ENCODE measurements at places on chromosomes 3 and 15.

DNA sequence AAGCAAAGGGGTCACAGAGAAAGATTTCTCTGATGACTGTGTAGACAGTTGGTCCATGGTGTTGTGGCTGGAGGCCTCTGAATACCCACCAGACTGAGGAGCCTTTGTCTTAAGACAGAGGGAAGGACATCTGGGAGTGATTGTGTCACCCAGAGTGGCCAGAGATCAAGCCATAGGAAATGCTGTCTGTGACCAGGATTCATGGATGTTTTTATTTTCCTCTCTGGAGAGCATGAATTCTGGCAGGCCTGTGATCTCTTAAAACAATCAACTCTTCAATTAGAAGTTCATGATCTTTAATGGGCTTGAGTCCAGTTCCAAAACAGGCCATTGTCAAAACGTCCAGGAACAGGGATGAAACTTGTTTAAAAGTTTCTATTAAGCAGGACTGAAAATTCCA, 198.9 kb upstream of the CTDSPL start:
- no peak for DNase-seq

- no peak for DNase-seq
These were observed 4.1 kb upstream of the AHSG start for GRCh38 chr3:186608624-186609215.

DNA sequence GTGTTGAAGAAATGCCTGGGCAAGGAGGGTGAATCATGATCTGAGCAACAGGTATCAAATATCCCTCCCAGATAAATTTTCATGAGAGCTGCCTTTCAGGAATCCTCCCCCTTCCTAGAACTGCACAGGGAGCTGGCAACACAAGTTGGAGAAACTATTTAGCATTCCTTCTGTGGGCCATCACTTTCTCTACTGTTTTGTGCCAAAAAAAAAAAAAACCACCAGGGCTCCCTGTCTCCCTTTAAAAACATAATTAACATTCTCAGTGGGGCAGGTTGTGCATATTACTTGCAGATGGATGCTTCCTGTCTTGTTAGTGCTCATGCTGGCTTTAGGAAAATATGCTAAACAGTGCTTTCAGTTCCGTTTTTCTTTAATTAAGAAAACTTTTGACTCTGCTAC, 234.9 kb upstream of the LMCD1 start:
- peak; percentile 21 for DNase-seq

DNA sequence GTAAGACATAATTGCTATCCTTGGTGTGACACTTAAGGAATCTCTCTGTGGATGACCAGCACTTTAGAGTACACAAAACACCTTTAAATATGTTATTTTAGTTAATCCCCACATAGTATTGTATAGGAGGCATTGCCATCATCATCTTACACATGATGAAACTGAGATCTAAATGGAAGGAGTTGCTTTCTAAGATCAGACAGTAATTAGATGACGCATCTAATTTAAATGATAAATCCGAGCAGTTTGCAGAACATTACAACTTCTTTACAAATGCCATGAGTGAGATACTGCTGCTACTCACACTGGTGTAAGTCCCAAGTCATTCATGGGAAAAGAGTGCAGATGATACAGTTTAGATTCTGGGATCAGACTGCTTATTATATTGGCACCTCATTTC, 431.9 kb downstream of the MFSD1 start:
- DNase-seq = no peak

DNA sequence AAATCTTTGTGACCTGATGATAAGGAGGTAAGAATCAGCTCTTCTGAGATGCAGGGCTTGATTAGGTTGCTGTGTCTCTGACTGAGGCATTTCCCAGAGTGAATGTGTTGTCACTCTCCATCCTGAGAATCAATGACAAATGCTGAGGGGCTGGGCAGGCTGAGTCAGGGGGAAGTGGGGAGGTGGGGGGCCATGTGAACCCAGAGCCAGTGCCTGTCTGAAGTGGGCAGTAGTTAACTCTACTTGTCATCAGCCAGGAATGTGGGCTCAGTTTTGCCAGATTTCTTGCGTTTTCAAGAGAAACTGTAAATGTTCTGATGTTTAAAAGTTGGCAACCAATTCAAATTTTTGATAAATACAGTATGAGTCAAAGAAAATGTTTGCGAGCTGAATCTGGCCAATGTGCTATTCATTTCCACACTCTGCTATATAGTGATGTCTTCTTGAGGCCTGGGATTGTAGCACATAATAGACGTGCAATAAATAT, 3.1 kb upstream of the BNC1 start:
- peak; percentile 94 for DNase-seq

DNA sequence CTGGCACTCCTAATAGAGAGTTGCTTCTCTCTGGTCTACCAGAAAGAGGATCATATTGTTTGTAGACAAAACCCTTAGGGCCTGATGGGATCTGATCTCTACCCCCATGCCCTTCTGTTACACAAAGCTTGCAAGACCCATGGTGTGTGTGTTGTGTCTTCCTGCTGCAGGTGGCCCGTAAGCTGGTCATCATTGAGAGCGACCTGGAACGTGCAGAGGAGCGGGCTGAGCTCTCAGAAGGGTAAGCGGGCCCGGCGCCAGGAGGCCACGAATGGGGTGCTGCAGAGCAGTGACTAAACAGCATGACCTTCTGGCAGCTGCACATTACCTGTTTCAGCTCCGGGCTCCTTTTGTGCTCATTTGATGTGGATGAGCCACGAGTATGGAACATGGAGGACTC, 18.2 kb downstream of the TPM1 start:
- DNase-seq = no peak

DNA sequence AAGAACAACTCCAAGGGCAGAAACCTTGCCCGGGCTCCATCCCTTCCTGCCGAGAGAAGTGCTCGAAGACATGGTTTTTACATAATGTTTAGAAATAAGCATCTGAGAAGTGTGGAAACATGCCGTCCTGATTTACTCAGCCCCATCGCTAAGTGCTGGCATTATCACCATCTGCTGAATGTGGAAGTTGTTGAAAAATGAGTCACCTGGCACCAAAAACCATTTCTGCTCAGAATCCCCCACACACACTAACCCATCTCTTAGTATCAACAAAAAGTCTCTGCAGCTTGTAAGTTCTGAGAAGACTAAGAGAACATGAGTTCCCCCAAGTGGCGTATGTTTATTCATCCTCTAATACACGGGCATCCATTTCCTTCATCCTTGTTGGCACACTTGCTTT, 51.0 kb upstream of the ARL8B start:
- DNase-seq = peak; percentile 42

DNA sequence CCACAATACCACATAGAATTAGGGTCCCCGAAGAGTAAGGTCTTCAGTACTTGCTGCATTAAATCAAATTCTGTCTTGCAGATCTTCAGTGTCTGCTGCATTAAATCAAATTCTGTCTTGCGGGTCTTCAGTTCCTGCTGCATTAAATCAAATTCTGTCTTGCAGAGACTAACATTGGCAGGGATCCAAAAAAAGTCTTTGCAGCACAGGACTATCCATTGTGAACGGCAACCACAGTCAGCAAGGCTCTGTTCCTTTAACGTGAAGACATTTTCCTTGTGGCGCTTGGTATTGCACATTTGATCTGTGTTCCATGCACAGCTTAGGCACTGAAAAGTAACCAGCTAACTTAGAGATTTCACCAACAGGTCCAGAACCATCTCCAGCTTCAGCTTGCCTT, 46.8 kb upstream of the POMGNT2 start:
- DNase-seq = no peak

GRCh38 chr3:188964957-188965356, 206.8 kb upstream of the TPRG1 start:
- DNase-seq = no peak

DNA sequence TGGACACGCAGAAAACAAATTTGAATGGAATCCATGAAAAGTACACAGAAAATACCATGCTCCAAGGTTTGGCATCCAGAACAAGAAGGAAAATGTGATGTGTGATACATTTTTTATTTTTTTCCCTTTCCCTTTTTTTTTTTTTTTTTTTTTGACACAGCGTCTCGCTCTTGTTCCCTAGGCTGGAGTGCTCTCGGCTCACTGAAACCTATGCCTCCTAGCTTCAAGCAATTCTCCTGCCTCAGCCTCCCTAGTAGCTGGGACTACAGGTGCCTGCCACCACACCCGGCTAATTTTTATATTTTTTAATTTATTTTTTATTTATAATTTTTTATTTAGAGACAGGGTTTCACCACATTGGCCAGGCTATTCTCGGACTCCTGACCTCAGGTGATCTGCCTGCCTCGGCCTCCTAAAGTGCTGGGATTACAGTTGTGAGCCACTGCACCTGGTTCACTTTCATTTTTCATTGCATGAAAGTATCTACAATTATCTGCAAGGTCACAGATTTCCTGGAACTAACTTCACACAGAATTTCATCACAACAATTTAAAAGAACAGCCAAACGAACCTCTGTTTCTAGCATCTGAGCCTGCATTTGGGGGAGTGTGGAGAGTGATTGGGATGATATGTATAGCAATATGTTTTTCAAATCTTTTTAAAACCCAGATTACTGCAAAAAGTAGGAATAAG, 8.3 kb downstream of the POU1F1 start:
- no peak for DNase-seq

DNA sequence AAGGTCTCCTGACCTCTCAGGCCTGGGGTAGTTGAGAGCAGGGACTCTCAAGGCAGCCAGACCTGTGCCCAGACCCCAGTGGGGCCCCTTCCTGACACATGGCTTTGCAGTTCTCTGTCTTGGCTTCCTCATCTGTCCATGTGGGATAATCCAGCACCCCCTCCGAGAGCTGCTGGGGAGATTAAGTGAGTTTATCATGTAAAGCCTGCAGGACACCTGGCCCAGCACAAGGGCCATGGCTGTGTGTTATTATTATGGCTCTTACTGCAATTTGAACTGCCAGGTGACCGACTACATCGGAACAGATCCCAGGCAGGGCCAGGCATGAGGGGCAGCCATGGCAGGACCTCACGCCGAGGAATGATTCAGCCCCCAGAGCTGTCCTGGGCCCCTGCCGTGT, 12.6 kb downstream of the DUSP7 start:
- DNase-seq = no peak

GRCh38 chr3:72186400-72186855, 401.5 kb upstream of the PROK2 start:
- no peak for DNase-seq

DNA sequence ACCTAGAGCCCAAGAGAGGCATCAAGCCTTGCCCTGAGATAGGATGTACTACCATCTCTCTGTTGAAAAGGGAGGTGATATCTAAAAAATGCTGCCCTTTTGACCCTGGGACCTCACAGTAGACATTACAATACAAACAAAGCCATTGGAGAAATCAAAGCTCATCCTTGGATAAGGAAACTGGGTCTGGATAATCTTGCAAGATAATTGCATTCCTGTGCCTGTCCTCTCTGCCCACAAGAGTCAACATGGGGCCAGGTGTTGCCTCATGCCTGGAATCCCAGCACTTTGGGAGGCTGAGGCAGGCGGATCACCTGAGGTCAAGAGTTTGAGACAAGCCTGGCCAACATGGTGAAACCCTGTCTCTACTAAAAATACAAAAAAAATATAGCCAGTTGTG, 57.3 kb upstream of the DLG1 start:
- DNase-seq = no peak

GRCh38 chr3:40020689-40021088, 211.3 kb downstream of the MYRIP start:
- DNase-seq = no peak

- no peak for DNase-seq
These were observed 109.5 kb downstream of the CGGBP1 start for GRCh38 chr3:87949189-87949878.

DNA sequence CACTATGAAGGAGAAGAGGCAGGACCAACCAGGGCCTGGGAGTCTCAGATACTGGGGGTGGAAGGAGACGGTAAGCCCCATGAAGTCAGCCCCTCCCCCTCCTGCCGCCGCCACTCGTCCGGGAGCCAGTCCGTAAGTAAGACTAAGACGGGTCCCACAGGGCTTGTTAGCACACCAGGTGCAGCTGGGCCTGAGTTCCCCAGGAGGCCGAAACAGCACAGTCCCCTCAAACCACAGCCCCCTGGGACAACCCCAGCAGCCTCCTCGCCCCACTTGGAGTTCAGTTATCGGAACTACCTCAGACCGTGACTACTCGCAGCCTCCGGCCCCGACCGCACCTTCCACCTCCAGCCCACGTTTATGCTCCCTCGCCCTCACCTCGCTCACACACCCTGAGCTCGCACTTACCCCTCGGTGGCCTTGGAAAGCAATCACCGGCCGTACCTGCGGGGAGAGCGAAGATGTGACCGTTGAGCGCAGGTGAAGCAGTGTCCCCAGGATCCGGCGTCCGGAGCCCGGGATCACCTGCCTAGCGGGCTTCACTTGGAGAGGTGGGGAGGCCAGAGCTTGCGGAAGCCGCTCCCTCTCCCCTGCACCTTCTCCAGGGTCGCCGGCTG, 557 bp downstream of the ELL3 start:
- no peak for DNase-seq

DNA sequence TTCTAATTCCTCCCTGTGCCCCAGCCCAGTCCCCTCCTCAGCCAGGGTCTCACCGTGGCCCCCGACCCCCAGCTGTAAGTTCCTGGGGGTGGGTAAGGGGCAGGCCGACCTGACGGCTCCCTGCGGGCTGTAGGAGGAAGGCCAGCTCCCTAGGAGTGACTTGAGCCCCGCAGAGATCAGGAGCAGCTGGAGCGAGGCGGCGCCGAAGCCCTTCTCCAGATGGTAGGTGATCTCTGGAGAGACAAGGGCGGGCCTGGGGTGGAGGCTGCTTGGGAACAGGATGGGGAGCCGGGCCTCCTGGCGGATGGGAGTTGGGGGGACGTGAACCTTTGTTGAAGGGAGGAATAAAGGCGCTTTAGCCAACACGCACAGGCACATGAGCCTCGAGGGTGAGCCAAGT, 4.2 kb downstream of the SLC28A1 start:
- no peak for DNase-seq

GRCh38 chr3:183634707-183635106, 716 bp upstream of the KLHL24 start:
- no peak for DNase-seq

DNA sequence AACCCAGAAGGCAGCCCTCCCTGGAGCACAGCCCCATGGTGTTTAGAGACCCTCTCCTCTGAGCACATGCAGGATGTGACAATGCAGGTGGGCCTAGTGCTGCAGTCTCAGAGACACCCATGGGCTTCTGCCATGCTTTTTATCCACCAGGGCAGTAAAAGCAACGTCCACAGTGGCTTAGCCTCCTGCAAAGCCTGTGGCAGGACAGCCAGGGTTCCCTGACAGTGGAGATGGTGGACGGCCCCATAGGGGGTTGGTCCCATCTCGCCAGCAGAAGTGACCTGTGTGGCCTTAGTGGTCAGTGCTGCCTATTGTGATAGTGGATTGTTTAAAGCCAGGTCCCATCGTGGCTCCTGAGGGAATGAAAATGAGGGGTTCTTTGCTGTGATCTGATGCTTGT, 46.6 kb downstream of the APBA2 start:
- no peak for DNase-seq

DNA sequence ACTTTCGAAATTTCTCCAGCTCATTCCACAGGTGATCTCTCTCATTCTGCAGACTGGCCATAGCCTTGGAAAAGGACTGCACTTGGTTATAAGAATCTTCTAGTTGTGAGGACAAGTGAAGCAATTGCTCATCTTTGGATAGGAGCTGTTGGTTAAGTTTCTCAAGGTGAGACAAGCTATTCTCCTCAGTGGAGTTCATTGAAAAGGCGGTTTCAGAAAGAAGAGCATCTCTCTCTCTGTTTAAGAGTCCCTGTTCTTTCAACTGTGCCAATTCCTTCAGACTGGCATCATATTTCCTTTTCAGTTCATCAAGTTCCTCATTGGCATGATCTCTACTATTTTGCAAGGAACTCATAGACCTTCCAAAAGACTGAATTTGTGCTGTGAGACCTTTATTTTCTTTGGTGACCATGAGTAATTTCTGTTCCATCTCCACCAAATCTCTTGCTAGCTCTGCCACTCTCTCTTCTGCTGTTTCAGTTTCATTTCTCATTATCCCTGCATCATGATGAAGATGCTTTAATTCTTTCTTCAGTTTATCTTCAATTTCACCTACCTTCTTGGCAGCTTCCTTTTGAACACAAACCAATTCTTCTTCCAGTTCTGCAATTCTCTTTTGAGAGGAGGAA, 30.2 kb upstream of the HCLS1 start:
- DNase-seq = no peak

Measured in fibroblast of skin of left quadriceps (primary cell).